ENCODE measurements at places on chromosomes 1 and 21. TPM values are rescaled to one million over a fixed set of nuclear protein-coding genes. Genes with fewer than 3 reads are reported as not detected.

The AIRE gene
- total RNA-seq = not detected

DNA sequence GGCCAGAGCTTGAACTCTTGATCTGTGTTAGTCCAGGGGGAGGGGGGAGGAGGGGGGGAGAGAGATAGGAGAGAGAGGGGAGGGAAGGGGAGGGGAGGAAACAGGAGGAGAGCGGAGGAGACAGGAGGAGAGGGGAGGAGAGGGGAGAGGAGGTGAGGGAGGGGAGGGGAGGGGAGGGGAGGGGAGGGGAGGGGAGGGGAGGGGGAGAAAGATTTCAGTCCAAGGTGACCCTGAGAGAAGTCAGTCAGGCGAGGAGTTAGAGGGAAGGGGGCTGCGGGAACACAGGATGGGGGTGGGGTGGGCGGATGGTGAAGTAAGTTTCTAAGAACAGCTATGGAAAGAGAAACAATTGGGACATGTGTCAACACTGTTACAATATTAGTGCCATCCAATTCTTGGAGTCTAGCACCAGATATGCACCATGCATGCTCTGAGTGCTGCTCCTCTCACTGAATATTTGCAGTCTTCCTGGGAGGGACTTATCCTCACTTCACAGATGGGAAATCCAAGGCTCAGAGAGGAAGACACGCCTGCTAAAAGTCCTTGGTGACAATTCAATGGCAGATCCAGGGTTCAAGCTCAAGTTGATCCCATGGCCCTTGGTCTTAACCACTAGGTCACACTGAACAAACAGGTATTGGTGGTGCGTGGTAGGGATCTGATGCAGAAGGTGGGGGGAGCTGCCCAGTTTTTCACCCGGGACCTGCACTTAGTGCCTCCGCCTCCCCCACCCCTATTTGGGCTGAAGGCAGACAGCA is 42.5 kb upstream of the ECE1 start:
- peak overlapping the region; percentile 96 for H3K27ac ChIP-seq
- H3K4me1 ChIP-seq = peaks cover 98% of the 10 kb centered on the region
- H3K27me3 ChIP-seq = no peaks in the 10 kb centered on the region
- H3K4me3 ChIP-seq = no peak overlapping the region
- peak; percentile 76 for DNase-seq
- H3K36me3 ChIP-seq = peaks cover 4% of the 10 kb centered on the region

- no peak overlapping the region for H3K4me3 ChIP-seq
- no peak overlapping the region for H3K27ac ChIP-seq
- H3K4me1 ChIP-seq = no peaks in the 10 kb centered on the region
These were observed 374.4 kb upstream of the ST6GALNAC5 start for GRCh38 chr1:76492752-76493430.

- no peaks in the 10 kb centered on the region for H3K27me3 ChIP-seq
- peak; percentile 70 for DNase-seq
- peaks cover 78% of the 10 kb centered on the region for H3K4me1 ChIP-seq
These were observed 58.7 kb downstream of the XCL2 start for GRCh38 chr1:168485048-168485447.

DNA sequence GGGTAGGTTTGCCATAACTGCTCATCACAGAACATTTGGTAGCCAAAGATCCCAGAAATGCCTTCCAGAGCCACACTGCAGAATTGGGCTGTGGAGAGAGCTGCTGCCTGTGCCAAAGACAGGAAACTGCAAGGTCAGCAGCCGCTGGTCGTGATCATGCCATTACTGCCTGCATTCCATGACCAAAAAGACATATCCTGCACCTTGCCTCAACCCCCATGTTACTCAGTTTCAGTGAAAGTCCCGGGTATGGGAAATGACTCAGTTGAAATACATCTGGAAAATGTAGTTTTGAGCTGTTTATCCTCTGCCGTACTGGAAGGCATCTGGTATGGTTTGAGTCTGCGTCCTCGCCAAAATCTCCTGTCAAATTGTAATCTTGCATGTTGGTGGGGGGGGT is 161.7 kb downstream of the FCRL5 start:
- no peaks in the 10 kb centered on the region for H3K36me3 ChIP-seq
- H3K4me3 ChIP-seq = no peak overlapping the region
- no peak for DNase-seq
- H3K4me1 ChIP-seq = peaks cover 17% of the 10 kb centered on the region
- no peaks in the 10 kb centered on the region for H3K27me3 ChIP-seq

GRCh38 chr1:73176902-73177301 is 894.6 kb upstream of the NEGR1 start:
- no peak for DNase-seq
- no peak overlapping the region for H3K4me3 ChIP-seq
- H3K27ac ChIP-seq = no peak overlapping the region
- H3K36me3 ChIP-seq = no peaks in the 10 kb centered on the region

Measured in sigmoid colon (tissue), 7 donors.